T1000 (cell line): ENCODE measurements at places on chromosomes 16 and 17.

GRCh38 chr16:68524069-68524820 is 14.8 kb upstream of the ZFP90 start:
- DNase-seq = no peak

DNA sequence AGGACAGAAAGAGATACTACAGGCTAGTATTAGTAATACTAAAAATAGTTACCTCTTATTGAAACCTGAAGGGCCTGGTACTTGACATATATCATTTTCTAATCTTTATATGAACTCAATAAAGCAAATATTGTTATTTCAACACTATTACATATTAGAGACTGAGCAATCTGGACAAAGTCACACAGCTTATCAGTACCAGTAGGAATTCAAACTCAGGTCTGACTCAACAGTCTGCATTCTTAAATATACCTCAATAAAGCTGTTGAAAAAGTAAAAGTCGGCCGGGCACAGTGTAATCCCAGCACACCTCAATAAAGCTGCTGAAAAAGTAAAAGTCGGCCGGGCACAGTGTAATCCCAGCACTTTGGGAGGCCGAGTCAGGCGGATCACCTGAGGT is 67.4 kb downstream of the KANSL1 start:
- DNase-seq = no peak

DNA sequence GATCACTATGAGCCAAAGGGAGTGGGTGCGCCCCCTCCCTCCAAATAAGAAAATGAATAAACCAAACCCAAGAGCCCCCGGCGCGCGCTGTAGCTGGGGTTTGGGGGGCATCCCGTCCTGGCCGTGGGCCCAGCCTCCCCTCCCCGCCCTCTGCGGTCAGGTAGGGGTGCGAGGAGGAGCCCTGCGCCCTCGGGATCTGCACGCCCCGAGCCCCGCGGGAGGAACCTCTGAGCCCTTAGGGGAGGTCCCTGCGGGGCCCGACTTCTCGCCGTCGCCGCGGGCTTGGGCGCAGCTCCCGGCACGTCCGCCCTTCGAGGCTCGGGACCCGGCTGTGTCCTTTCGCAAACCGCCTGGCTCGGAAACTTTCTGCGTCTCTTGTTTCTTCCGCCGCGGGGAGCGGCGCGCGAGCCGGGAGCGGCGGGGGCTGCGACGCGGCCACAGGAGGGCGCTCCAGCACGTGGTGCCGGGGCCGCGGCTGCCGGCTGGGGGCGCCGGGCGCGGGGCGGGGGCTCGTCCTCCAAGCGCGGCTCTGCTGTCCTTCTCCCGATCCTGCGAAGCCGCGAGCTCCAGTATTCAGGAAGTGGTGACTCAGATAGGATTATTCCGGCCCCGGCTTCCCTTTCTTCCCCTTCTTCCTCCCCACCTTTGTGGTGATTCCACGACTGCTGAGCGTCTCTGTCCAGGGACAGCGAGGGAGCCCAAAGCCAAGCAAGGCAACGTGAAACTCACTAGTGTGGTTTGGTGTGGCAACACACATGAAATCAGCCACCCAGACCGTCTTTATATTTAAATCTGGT is 1.6 kb downstream of the PITPNC1 start:
- DNase-seq = peak; percentile 84

GRCh38 chr16:73170612-73171038 is 122.7 kb upstream of the ZFHX3 start:
- no peak for DNase-seq

DNA sequence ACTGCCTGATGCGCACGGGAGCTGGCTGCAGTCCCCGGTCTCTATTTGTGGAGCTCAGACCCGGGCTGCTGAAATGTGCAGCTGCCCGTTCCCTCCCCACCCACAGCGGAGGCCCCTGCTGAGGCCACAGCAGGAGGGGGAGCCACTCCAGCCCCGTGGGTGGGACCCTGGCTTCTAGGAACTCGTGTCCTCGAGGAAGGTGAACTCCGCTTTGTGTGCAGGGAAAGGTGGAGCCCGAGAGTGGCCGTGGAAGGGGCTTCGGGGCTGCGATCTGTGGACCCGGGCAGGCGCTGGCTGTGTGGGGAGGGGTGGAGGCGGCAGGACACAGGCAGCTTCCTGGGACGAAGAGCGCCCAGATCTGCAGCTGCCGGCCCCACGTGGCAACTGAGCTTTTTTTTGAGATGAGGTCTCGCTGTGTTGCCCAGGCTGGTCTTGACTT is 2.9 kb downstream of the CCDC154 start:
- no peak for DNase-seq

DNA sequence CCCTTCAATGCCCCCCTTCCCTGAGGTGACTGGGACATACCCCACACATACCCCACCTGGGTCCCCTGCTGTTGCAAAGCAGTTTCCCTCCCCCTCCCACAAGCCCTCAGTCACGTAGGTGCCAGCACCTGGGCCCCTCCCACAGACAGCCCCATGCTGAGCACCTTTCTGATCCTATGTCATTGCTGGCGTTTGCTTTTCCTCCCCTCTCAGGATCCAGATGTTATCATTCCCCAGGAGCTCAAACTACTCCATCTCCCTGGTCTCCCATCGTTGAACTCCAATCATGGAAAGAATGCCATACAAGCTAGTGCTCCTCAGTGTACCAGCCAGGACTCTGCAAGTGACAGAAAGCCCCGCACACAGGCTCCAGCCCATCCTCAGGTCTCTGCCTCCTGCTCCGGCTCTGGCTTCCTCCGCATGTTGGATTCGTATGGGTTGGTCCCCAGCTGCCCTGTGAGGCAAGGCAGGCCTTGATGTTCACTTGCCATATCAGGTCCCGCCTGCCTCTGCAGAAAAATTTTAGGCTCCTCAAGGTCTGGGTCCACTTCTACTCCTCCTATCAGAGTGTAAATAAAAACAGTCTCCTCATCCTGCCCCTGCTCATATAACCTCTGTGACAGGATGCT is 31.4 kb upstream of the MED9 start:
- DNase-seq = no peak

- DNase-seq = no peak
Observed at GRCh38 chr16:2243781-2244180, 7.5 kb downstream of the DNASE1L2 start.

GRCh38 chr17:55717898-55718735 is 4.5 kb downstream of the TMEM100 start:
- peak; percentile 47 for DNase-seq

DNA sequence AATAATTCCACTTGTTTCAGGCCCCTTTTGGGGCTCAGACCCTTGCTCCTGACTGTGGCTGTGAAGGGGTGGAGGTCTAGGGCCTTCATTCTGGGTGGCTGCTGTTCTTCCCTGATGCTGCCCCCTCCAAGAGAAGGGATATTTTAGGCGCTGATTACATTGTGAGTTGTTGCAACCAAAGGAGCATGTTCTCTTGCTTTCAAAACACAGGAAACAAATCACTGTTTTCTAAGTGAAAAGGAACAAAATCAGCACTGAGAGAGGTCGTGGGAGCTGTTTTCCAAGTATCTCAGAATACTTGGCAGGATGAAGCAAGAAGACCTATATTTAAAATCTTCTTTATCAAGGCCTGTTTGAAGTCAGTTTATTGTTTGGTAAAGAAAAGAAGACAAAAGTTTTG is 25.3 kb upstream of the SEC14L1 start:
- DNase-seq = no peak

GRCh38 chr17:28858801-28859355 is 4.1 kb downstream of the ERAL1 start:
- DNase-seq = no peak

GRCh38 chr17:17309356-17309755 is 6.2 kb downstream of the NT5M start:
- no peak for DNase-seq

- no peak for DNase-seq
Observed at GRCh38 chr17:70276906-70277305, 107.6 kb downstream of the KCNJ2 start.

GRCh38 chr17:58480090-58480489 is 8.1 kb downstream of the HSF5 start:
- no peak for DNase-seq

- no peak for DNase-seq
Observed at GRCh38 chr16:85761861-85762260, 11.0 kb upstream of the C16orf74 start.

GRCh38 chr17:72416905-72417304 is 296.1 kb downstream of the SOX9 start:
- DNase-seq = no peak

GRCh38 chr16:84862804-84863480 is 43.2 kb downstream of the CRISPLD2 start:
- no peak for DNase-seq

DNA sequence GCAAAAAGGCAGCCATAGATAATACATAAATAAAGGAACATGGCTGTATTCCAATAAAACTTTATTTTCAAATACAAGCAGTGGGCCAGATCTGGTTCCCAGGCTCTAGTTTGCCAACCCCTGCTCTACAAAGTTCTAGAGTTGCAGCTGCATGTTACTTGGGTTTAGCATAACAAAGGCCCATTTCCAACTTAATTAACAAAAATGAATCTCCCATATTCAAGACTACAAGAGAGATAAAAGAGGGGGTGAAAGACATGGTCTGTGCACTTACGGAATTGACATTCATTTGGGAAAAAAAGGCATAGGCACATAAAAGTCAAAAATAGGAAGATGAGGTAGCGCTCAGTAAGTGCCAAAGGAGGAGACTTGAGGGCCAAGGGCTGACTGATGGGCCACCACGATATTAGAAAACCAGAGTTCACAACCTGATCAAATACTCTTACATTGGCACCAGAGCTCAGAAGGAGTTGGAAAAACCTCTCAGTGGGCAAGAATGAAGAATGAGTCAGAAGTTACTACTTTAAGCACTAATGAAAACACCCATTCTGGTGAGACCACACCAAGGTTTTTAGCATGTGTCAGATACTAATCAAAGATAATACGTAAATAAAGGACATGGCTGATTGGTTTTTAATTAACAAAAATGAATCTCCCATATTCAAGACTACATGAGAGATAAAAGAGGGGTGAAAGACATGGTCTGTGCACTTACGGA is 164.0 kb downstream of the VPS53 start:
- no peak for DNase-seq

GRCh38 chr16:48003206-48003907 is 152.4 kb downstream of the ABCC12 start:
- peak; percentile 26 for DNase-seq

DNA sequence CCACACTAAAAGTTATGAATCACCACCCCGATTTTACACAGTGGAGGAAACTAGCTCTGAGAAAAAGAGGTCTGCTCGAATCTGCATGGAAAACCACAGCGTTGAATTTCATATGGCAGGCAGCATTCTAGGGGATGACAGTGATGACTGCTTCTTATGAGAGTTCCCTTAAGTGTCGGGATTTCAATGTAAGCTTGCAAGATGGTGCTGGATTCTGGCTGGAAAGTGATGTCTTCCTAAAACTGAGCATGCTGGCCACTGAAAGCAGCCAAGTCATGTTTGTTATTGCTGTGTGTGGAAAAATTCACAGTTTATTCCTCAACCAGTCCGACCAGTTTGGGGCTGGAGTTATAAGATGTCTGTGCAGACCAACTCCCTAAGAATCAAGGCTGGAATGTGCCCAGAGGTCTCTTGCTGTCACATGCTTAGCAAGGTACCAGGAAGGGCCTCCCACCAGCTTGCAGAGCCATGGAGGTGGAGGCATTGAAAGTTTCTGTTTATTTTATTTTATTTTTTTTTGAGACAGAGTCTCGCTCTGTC is 37.2 kb upstream of the GAN start:
- DNase-seq = no peak

GRCh38 chr17:10768750-10769251 is 35.1 kb downstream of the TMEM238L start:
- no peak for DNase-seq

DNA sequence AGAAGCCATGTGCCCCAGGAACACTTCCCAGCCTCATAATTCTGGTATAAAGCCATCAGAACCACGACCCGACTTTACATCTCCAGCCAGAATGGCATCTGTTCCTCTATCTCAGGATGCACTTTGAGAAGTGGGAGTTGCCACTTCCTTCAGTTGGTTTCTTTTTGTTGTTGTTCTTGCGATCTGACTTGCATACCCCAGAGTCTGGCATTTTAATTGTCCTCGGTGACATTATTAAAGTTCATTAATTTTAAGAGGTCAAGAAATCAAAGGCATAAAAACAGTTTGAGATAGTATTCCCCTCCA is 13.5 kb downstream of the MARCHF10 start:
- DNase-seq = no peak

GRCh38 chr16:55478827-55479429 is at the start of gene MMP2:
Gene MMP2 (plus strand): TSS chr16:55479198. CDS start chr16:55479480, 282 bp downstream.
- no peak for DNase-seq

DNA sequence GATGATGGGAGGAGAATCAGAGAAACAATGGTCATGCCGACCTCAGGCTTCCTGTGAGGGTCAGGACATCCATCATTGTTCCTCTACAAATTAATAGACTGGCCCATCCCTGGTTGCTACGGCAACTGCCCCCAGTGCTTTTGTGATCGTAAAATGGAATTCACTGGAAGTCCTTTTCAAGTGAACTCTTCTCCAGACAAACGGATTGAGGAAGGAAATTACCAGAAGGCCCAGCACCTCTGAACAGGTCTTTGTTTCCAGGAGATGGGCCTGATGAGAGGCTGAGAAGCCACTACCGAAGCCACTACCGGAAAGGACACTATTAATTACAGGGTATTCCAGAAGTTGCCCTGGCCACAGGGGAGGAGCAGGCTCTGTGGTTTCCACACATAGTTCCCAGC is 126.0 kb downstream of the MGAT5B start:
- no peak for DNase-seq

- no peak for DNase-seq
Observed at GRCh38 chr16:77657016-77657415, 65.3 kb upstream of the NUDT7 start.

DNA sequence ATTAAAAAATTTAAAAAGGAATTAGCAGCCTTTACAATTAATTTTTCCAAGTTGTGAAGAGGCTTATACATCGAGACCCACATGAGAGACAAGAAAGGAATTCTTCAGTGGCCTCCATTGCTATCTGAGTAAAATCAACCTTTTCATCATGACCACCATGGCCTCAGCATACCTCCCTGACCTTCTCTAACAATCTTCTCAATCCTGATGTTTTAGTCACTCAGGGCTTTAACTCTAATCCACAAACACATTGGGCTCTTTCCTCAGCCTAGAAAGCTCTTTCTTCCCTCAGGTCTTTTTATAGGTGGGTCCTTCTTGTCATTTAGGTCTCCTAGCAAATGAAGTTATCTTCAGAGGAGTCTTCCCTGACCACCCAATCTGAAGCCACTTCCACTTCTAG is 46.4 kb downstream of the SPOP start:
- DNase-seq = no peak

GRCh38 chr17:18944646-18945045 is 7.3 kb upstream of the SLC5A10 start:
- DNase-seq = no peak

DNA sequence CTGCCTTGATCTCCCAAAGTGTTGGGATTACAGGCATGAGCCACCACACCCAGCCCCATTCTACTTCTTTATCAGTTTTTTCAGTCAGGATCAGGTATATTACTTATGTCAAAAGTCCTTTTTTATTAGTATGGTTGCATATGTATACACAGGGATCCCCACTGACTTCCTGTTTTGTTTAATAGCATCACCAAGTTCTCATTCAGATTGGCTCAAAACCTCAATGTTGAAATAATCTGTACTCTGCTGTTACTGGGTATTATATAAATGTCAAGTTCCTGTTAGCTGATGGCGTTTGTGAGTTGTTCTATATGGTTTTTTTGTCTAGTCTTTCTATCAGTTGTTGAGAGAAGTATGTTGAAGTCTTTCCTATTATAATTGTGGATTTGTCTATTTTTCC is 168.5 kb downstream of the BCAS3 start:
- DNase-seq = no peak
